Naive thymus-derived CD4-positive, alpha-beta T cell (primary cell): ENCODE measurements at places on chromosomes 1 and 21. TPM values are rescaled to one million over a fixed set of nuclear protein-coding genes. Genes with fewer than 3 reads are reported as not detected.

The LRRC71 gene
- total RNA-seq = not detected

The GPR37L1 gene
- not detected for total RNA-seq

The CNN3 gene
- total RNA-seq = 7.4 TPM

The GBP5 gene
- total RNA-seq = 33.1 TPM

The RGS7 gene
- not detected for total RNA-seq

The CD1B gene
- total RNA-seq = not detected

The TMEM82 gene
- not detected for total RNA-seq

The IQGAP3 gene
- total RNA-seq = not detected

The KRTAP19-3 gene
- total RNA-seq = not detected

The MARK1 gene
- not detected for total RNA-seq

The TEDDM1 gene
- not detected in 2 replicates for total RNA-seq

- DNase-seq = no peak
Measured at GRCh38 chr21:40176724-40177123, 309.5 kb downstream of the PCP4 start.

DNA sequence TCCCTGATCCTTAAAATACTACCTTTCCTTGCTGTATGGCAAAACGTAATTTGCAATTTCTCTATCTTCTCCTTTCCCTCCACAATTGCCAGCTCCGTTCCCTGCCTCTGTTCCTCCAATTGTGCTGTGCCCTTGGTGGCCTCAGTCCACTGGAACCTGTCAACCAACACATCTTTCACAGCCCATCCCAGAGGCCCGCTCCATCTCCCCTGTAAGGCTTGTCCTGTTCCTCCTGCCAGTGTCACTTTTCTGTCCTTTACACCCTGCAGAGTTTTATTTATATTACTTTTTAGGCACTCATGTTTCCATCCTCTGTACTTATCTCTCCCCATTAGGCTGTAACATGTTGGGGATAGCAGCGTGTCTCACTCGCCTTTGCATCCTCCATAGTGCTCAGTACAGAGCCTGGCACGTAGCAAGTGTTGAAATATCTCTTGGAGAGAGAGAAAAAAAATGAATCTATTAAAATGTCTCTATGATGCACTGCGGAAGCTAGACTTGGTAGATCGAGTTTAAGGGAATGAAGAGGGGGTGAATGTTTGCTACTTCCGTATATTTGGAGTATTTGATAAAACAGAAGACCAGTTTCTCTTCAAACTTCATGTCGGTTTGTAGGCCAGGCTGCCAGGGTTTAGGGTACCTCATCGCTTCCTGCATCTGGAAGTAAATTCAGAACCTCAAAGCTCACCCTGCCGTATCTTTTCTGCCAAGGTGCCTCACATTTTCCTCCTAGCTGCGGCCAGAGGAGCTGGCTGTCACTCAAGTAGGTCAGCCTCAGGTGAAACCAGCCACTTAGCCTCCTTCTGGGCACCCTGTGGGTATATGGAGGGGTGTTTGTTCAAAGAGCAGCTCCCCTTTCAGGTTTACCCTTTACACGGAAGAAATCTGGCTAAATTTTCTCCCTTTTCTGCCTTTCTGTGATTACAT lies 303.8 kb downstream of the TM2D1 start:
- no peak for DNase-seq

GRCh38 chr21:38691631-38692030 lies 114.1 kb upstream of the ETS2 start:
- DNase-seq = no peak

DNA sequence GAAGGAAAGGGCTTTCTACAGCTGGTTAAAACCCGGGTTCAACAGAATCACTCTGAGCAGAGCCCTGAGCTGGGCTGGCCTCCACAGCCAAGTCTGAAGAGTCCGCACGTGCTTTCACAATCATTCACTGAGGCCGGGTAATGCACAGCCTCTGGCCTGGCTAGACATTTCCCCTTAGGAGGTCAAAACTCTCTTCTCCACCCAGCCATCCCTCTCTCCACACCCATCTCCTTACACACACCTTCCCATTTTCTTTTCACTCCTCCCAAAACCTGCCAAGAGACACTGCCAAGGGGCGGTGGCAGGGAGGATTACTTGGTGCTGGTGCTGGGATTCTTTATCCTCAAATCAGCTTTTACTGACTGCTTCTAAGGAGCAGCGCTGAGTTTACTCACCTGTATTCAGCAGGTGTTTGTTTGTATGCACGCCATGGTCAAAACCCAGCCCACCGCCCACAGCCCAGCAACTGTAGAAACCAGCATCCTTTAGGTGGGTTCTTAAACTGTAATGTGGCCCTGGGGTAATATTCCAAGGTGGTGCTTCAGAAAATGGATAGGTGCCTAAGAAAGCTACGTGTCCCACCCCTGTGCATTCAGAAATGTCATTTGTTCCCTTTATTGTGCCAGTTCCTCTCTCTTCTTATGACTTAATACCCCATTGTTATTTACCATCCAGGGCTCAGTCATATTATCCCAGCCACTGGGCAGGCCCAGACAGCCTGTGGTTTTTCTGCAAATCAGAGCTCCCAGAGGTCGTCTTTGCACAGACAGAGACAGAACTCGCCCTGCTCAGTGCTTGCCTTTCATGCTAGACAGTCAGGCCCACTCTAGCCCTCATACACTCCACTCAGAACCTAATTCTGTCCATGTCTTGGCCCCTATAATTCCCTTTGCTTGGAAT lies 80.2 kb downstream of the ADSS2 start:
- no peak for DNase-seq

DNA sequence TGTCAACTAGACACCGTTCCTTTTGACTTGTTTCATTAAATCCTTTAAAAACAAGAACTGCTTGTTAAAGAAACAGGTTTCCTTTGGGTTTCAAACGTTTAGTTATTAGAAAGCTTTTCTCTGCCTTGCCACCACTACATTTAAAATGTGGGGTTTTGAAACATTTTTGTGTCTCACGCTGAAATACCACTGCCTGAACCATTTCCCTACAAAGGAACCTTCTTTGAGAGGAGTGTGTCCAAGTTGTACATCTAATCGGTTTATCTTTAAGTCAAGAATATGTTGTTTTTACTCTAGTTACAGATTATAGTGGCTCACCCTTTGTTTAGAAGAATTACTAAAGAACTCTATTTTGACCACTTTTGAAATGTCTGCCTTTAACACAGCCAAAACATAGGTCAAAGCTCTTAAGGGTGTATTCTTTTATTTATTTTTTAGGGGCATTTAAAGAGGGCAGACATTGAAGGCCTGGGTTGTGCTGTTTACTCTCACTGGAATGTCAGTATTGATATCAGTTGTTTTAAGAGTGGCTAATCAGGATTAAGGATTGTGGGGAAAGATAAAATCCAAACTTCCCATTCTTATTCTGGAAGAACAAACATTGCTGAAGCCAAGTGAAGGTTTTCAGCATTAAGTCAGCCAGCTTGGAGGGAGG lies 143.4 kb downstream of the GALNT2 start:
- DNase-seq = no peak

- no peak for DNase-seq
Measured at GRCh38 chr1:22953057-22953739, 19.5 kb downstream of the LACTBL1 start.

GRCh38 chr1:209850342-209850979 lies 22.7 kb downstream of the UTP25 start:
- DNase-seq = no peak

GRCh38 chr1:94549706-94550105 lies 8.1 kb upstream of the F3 start:
- DNase-seq = no peak

DNA sequence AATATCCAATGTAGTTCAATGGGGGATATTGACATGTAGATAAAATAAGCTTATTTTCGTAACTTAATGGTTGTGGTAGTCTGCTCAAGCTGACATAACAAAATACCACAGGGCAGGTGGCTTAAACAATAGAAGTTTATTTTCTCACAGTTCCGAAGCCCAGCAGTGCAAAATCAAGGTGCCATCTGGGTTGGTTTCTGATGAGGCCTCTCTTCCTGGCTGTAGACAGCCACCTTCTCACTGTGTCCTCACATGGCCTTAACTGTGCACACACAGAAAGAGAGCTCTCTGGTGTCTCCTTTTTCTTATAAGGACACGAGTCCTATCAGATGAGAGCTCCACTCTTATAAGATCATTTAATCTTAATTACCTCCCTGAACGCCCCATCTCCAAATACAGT lies 64.8 kb upstream of the IPO9 start:
- no peak for DNase-seq

DNA sequence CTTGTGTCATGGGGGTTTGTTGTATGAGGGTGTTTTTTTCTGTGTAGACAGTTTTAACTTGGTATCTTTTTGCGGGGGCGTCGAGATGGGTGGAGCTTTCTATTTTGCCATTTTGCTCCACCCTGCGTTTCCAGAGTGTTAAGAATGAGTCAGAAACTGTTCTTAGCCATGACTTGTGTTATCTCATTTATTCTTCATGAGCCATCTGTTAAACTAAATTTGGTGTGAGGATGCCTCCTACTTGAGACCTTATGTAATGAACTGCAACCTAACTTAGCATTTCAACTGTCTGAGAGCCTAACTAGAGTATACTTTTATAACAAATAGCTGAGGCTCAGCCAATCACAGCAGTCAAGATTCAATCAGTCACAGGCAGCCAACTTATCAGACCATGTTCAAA lies 1873.5 kb downstream of the NCAM2 start:
- DNase-seq = no peak

GRCh38 chr1:75487399-75487798 lies 123.5 kb downstream of the SLC44A5 start:
- no peak for DNase-seq

DNA sequence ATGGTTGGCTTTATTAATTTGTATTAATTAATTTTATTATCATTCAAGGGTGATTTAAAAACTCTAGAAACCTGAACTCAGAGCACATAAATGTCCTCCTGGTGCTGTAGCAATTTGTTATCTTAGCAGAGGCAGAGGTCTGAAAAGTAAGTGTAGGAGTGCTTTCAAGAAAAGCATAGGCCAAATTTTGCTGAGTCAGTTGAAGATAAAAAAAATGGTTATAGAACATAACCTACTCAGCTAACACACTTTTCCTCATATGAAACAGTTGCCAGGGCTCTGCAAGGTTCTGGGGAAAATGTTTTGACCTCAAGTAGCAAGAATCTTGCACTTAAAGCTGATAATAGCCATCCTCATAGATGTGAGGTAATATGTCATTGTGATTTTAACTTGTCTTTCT lies 53.5 kb upstream of the CHODL start:
- DNase-seq = no peak

GRCh38 chr1:160496334-160496733 lies 26.7 kb downstream of the SLAMF6 start:
- no peak for DNase-seq

- no peak for DNase-seq
Measured at GRCh38 chr1:11731691-11732283, 4.1 kb upstream of the AGTRAP start.

GRCh38 chr1:74517599-74518051 lies 5.2 kb upstream of the LRRC53 start:
- no peak for DNase-seq

DNA sequence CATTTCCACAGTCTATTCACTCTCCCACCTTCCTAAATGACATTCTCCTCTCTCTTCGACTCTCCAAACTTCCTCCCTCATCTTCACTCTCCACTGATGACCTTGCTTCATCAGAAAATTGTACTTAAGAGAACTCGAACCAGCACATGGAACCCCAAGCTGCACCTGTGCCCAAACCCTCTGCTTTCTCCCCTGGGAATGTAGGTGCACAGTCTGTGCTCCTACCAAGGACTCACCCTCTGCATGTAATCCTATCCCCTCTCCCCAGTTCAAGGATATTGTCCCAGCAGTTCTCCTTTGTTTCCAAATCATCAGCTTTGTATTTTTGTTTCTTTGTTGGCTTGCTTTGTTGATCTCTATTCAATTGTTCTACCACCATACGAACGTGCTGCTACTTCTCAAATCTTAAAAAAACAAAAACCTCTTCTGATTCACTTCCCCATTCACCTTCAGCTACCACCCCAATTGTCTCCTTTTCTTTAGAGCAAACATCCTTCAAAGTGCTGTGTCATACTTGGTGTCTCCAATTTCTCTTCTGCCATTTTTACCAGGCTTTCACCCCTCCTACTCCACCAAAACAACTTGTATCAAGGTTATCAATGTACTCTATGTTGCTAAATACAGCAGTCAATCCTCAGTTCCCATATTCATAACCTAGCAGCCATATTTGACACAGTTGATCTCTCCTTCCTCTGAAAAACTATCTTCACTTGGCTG lies 26.8 kb downstream of the RAB3B start:
- no peak for DNase-seq

GRCh38 chr1:110630839-110631663 lies 24.9 kb upstream of the KCNA2 start:
- DNase-seq = peak; percentile 80

DNA sequence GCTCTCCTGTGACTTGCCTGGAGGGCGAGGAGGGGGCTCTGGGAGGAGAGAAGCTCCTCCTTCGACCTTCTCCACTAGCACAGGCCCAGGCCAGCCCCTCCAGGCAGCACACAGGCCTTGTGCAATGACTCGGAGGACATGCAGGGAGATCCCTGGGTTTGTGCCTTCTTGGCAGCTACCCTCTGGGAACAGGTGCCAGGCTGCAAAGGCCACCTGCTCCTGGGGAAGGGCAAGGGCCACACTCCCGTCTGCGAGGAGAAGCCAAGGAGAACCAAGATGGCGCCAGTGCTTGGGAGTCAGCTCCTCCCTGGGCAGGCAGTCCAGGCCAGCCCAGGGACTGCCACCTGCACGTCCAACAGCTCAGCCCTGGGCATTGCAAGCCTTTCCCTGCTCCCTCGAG lies 15.3 kb downstream of the CASZ1 start:
- DNase-seq = no peak

DNA sequence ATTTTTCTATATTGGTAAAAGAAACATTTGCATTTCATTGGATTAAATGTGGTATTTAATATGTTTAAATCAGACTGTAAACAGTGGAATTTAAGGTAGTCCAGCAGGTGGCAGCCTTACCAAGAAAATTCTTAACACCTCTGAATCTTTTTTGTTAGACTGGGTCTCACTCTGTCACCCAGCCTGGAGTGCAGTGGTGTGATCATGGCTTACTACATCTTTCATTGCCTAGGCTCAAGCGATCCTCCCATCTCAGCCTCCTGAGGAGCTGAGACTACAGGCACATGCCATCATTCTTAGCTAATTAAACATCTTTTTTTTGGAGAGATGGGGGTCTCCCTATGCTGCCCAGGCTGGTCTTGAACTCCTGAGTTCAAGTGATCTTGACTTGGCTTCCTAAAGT lies 98.8 kb downstream of the RABGAP1L start:
- DNase-seq = no peak

DNA sequence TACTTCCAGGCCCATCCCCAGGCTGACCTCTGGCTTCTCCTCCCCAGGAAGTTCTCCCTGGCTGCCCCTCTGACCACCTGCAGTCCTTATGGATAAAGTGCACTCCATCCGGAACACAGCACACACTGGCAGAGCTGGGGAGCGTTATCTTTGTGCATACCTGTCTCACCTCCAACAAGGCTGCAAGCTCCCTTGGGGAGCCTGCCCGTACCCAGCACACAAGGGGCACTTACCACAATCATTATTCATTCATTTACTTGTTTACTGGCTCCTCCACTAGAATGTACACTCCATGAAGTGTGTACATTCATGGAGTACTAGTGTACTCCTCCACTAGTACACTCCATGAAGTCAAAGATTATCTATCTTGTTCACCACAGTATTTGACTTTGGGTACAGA lies 30.3 kb downstream of the GLIS1 start:
- no peak for DNase-seq
